T-cell (primary cell): ENCODE measurements at places on chromosomes 4 and X.
A peak's percentile ranks its signal among the peaks of the same experiment; 100 is the strongest.

GRCh38 chrX:41475191-41475590, 28.0 kb downstream of the NYX start:
- no peak for DNase-seq

- DNase-seq: peak; percentile 48
Observed at GRCh38 chrX:40098264-40099054, 701 bp upstream of the BCOR start.

GRCh38 chrX:103918571-103919269, 43.7 kb upstream of the TMSB15B start:
- DNase-seq: peak; percentile 29

DNA sequence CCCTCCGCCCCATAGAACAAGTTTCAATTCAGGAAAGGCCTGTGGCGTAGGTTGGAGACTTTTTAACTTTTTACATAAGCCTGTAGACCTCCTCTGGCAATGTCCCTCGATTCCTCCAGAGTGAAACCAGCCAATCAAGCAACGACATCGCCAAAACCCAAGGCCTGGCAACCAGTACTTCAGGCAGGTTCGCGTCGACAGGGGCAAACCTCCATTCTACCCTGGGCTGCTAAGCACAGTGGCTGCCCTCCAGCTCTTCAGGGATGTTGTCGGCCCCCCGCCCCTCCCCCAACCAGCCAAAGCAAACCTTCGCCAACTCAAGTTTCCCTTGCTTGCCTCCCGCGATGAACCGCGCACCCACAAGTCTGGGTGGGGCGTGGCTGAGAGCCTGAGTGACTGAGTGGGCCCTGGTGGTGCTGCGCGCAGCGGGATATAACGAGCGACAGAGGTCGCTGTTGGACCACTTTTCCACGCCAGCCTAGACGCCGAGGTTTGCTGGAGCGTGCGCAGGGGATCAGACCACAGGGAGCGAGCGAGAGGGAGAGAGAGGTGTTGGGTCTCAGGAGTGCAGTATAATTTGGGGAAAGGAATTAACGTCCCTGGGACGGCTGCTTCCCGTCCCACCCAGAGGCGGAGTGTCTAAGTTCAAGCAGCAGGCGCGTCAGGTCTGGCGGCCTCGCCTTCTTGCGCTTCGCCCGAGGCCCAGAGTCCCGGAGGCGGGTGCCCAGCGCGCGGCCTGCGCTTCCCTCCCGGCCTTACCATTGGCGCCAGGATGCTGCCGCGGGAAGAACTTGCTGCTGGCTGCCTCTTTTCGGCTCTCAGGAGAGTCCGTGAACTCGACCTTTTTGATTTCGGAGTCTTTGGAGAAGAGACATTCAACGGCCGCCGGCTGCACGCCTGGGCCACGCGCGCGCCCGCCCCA, 9.0 kb upstream of the PITX2 start:
- no peak for DNase-seq

DNA sequence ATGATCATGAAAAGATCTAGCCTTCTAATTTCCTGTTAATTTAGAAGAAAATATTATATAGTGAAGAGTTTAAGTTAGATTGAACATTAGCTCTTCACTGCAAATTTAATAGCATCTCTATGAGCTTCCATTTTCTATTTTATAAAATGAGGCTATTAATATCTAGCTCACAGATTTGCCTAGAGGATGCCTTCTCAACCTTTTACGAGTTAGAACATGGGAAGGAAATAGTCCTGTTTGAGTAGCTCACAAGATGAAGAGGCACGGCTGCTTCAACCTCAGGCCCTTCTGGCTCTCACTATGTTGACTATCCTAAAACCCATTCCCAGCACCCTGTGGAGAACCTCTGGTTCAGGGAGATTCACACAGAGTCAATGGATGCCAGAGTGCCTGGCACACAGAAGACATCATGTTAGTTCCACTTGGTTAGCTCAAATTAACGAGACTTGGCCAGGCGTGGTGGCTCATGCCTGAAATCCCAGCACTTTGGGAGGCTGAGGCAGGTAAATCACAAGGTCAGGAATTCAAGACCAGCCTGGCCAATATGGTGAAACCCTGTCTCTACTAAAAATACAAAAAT, 97.9 kb upstream of the GUCY1A1 start:
- DNase-seq: no peak

GRCh38 chrX:3514996-3515395, 168.5 kb upstream of the MXRA5 start:
- DNase-seq: no peak

DNA sequence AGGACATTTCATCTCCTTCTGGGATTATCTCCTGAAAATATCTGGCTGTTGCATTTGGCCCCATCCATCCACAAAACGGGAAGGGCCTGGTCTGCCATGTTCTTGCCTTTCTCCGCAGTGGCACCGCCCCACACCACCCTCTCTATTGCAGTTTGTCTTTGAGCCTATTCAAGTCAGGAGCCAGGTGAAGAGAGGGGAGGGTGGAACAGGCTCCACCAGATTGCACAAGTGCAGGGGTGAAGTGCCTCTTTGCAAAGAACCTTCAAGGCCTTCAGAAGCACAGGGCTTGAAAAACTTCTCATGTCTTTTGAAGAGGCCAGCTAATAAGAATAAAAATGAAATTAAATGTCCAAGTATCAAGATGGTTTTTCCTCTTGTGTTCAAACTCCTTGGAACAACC, 28.7 kb downstream of the RS1 start:
- DNase-seq: no peak

- DNase-seq: no peak
Observed at GRCh38 chr4:1592709-1593417, 91.2 kb downstream of the FAM53A start.

- no peak for DNase-seq
Observed at GRCh38 chrX:113305496-113305895, 464.9 kb upstream of the AMOT start.

GRCh38 chrX:130109429-130110378, 593 bp downstream of the ELF4 start:
- DNase-seq: no peak

DNA sequence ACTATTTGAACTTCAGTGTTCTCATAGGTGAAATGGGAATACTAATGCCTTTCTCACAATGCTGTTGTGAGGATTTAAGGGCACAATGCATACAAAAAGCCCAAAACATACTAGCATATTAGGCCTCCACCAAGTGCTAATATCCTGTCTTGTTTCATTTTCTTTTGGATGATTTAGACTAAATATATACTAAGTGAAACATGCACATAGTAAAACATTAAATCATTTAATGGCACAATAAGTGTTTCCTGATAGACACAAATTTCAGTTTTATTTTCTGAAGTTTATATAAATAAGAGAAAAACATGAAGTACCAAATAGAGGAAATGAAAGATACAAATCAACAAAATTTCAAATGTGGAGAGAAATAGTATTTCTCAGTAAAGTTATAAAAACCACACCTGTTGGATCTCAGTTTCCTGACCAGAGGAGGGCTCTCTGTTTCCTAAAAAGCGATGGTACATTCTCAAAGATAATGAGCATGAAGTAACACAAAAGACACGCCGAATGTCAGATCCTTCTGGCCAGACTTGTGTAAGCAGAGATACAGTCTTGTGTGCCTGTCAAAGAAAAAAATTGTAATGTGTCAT, 25.1 kb downstream of the DDX60 start:
- no peak for DNase-seq

DNA sequence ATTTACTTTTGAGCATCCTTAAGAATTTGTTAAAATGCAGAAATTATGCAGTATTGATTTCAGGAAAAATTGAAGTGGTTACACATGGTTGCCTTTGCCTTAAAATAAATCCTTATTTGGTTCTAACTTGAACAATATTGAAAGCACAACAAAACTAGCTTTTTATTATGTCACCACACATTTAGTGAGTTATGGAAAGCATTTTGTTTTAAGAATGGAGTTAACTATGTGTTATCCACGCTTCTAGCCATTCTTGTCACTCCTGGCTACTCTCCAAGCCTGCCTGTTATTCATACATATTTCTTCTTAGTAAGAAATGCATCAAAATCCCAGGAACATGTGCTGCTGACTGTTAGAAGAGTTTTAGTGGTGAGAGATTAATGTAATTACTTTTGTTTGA, 73.9 kb downstream of the FAT4 start:
- DNase-seq: no peak

DNA sequence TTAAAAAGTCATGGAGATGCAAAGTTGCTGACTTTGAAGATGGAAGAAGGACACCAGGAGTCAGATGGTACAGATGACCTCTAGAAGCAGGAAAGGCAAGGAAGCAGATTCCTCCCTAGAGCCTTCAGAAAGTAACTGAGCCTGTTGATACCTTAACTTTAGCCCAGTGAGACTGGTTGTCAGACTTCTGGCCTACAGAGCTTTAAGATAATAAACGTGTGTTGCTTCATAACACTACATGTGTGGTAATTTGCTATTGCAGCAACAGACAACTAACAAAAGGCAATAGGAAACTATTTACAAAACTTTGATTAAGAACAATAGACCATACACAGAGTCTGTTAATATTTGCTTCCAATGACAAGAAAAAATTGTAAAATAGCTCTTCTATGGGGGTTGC, 102.0 kb upstream of the USP38 start:
- DNase-seq: no peak

DNA sequence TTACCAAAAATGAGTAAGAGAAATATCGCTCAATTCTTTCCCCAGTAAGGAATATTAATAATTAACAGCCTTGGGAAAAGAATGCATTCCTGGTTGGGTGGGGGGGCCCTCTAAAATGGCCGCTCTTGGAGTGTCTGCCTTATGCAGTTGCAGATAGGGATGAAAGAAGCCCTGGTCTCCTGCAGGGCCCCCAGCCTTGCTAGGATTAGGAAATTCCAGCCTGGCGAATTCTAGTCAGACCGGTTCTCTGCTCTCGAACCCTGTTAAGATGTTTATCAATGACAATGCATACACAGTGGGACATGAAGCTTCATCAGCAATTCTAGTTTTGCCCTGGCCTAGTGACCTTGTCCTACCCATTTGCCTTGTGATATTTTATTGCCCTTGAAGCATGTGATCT, 1047.7 kb upstream of the GRID2 start:
- DNase-seq: no peak

GRCh38 chrX:68922013-68922412, 93.2 kb downstream of the EFNB1 start:
- DNase-seq: no peak

- DNase-seq: no peak
Observed at GRCh38 chrX:40166582-40166981, 68.8 kb upstream of the BCOR start.

DNA sequence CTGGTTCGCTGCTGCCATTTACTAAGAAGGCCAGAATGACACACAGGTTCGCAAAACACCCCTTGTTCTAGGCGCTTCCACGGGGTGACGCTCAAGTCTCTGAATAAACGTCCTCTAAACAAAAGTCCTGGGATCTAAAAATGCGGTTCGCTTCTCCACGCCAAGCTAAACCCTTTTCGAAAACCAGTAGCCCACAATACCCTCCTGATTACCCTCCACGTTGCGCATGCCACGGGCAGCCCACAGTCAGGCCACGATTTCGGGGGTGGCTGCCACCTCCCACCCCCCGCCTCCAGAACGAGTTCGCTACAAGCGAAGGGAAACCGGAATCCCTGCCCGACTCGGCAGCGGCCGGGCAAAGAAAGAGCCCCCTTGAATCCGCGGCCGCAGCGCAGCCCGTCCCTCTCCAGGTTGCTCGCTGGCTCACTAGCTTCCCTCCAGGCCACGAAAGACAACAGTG, 423 bp downstream of the RPL39 start:
- DNase-seq: peak; percentile 52

- DNase-seq: peak; percentile 27
Observed at GRCh38 chr4:108168160-108168670, 517 bp downstream of the LEF1 start.

DNA sequence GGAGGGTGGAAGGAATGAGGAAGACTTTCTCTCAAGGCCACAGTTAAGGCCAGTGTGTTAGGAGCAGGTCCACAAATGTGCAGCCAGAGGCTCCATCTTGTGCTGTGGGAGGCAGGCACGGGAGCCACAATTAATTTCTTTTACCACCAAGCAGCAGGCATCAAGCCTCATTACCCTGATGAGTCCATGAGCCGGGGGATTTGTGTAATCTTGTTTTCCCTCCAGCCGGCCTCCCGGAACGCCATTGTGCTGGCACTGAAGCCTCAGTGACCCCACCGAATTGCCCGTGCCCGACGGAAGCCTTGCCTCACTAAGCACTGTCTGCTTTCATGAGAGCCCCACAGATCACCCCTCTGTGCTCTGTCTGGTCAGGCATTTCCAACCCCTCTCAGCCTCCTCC, 154.7 kb upstream of the STX18 start:
- DNase-seq: no peak

DNA sequence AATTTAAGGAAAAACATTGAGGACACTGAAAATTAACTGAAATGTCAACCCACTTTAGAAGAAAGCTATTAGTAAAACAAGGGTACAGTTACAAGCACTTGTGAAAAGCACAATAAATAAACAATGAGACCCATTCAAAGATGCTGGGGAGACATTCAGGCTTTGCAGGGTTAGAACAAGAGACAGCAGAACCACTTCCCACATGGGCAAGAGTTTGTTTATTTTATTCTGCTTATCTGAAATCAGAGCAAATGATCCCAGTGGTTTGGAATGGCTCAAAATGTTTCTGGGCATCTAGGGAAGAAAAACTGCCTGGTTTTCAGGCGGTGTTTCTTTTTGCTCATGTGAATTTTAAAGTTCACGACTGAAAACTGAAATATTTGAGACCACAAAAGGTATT, 42.4 kb downstream of the PPP3CA start:
- DNase-seq: no peak

- DNase-seq: no peak
Observed at GRCh38 chr4:150771382-150771781, 189.4 kb downstream of the MAB21L2 start.
